ENCODE measurements at places on chromosomes 1 and 21.
A peak's percentile ranks its signal among the peaks of the same experiment; 100 is the strongest.

GRCh38 chr21:36135391-36136102, 668 bp downstream of the CBR3 start:
- peak; percentile 68 for DNase-seq

DNA sequence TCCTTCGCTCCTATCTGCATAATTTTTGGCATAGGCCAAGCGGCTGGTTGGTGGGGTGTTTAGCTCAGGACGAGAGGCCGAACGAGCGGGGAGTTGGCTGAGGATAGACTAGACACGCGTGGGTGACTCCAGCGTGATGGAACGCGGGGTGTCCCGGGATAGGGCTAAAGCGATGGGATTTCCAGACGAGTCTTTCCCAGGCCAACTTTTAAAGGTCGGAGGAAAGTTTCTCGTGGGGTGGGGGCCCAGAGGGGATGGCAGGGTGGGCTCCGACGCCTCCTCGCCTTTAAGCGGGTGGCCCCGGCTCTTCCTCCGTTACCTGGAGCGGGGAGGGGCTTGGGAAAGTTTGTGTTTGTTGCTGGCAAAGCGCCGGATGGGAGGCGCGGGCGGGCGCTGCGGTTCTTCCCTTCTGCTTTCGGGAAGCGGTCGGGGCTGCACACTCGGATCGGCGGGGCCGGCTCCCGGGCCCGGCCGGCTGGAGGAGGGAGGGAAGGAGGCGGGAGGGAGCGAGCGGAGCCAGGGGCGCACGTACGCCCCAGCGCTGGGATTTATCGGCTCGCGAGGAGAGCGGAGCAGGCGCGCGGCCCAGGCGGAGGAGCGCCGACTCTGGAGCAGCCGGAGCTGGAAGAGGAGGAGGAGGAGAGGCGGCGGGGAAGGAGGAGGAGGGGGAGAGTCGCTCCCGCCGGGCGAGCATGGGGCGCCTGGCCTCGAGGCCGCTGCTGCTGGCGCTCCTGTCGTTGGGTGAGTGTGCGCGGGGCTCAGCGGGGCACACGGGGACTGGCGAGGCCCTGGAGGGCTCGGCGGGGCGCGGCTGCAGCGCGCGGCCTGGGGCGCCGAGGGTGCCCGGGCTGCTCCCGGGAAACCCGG, at the start of gene PTGFRN:
PTGFRN (plus strand) TSS at position 405 of the 867 bp plus-strand sequence; CDS start at position 693, 288 bp downstream.
- DNase-seq = peak; percentile 31

DNA sequence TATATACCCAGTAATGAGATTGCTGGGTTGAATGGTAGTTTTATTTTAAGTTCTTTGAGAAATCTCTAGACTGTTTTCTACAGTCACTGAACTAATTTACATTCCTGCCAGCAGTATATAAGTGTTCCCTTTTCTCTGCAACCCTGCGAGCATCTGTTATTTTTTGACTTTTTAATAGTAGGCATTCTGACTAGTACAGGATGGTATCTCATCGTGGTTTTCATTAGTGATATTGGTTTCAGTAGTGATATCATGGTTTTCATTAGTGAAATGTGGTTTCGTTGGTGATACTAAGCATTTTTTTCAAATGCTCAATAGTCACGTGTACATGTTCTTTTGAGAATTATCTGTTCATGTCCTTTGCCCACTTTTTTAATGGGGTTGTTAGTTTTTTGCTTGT, 316.8 kb downstream of the PTBP2 start:
- DNase-seq = no peak

GRCh38 chr21:44286086-44286715, 525 bp downstream of the AIRE start:
- no peak for DNase-seq

GRCh38 chr1:44821240-44821715, 13.0 kb downstream of the BTBD19 start:
- DNase-seq = no peak

GRCh38 chr1:14090062-14090461, 390.1 kb downstream of the PRDM2 start:
- DNase-seq = no peak

Measured in CD4-positive, alpha-beta T cell treated with Interleukin-6 for 4 hours (primary cell).